Spleen (tissue), 13 donors: ENCODE measurements at places on chromosomes 12 and 14.

GRCh38 chr12:25365340-25365730, 114.6 kb upstream of the KRAS start:
- no peak for DNase-seq

GRCh38 chr12:12724421-12725085, 7.4 kb downstream of the CDKN1B start:
- peak; percentile 96 for DNase-seq

DNA sequence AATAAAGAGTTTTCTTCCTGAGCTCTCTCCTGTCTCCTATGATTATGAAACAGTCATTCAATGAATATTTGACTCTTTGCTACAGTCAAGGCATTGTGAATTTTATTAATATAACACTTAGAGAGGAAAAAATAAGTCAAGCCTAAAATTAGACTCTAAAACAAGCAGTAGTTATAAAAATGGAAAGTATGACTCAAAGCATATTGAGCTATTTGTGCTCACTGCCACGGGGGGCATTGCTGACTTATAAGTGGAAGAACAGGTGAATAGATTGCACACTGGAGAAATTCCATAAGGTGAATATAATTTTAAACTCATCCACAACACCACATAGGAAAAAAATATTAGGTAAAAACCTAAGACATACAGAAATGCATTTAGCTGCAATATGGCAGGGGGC, 87.7 kb upstream of the CCDC196 start:
- no peak for DNase-seq

DNA sequence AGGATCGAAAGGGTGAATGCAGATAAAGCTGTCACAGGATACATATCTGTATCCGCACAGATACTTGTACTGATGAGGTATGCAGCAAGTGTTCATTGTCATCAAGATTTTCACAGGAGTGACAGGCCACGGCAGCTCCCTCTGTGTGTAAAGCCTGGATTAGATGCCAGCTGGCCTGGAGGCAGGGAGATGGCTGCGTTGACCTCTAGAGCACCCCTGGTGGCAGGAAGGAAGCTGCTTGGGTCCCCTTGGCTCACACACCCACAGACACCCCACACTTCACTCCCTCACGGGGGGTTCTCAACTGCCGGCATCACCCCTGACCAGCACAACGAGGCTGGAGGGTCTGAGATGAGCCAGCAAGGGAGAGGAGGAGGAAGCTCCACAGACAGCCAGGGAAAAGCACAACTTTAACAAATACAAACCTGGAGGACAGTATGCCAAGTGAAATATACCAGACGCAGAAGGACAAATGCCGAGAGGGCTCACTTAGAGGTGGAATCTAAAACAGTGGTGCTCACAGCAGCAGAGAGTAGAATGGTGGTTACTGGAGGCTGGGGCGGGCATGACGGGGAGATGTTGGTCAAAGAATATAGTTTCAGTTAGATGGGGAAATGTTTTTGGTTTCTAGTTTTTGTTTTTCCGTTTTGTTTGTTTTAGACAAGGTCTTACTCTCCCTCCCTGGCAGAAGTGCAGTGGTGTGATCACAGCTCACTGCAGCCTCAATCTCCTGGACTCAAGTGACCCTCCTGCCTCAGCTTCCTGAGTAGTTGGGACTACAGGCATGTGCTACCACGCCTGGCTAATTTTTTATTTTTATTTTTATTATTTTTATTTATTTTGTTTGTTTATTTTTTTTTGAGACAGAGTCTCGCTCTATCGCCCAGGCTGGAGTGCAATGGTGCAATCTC, 45.7 kb downstream of the TEAD4 start:
- no peak for DNase-seq

DNA sequence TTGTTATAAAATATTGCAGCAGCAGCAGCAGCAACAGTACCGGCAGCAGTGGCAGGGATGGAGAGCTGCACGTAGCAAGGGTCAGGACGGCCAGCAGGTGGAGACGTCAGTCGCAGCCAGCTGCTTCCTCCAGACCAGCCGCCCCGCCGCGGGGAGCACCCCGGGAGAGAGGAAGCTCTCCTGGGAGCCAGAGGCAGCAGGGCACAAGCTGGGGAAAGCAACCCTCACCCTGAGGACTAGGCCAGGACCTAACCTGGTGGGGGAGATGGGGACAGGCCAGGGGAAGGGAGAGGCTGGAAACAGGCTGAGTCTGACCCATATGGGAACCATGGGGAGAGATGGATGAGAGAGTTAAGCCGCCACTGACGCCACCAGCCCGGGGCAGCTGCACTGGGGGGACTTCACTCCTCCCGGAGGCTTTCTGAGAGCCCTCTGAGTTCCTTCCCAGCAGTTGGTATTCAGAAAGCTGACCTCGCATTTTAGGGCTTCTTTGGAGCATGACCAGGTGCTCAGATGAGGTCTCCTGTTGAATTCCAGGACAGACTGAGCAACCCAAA, 56.3 kb downstream of the SPTB start:
- DNase-seq: peak; percentile 92

DNA sequence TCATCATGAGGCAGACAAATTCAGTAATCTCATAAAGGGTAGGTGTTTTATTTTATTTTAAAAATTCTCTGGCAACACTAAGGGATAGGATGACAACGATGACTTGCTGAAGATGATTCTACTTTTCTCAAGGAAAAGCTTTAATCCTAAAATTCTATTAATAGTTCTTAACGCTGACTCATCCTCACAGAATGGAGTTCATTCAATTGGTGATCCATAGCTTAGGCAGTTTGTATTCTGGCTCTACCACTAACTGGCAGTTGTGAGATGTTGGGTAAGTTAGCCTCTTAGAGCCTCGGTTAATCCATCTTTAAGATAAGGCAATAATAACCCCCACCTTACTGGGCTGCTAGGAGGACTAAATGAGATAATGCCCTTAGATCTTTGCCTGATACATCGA, 116.3 kb downstream of the RTN1 start:
- no peak for DNase-seq

- DNase-seq: no peak
Measured at GRCh38 chr14:78566859-78567172, 396.6 kb downstream of the NRXN3 start.

GRCh38 chr12:2208837-2209635, 156.2 kb downstream of the CACNA1C start:
- DNase-seq: no peak

GRCh38 chr12:66061557-66062289, 68.8 kb downstream of the LLPH start:
- no peak for DNase-seq

- no peak for DNase-seq
Measured at GRCh38 chr12:31647086-31647491, 12.4 kb upstream of the ETFBKMT start.
